ENCODE measurements at places on chromosomes 2 and 18.

DNA sequence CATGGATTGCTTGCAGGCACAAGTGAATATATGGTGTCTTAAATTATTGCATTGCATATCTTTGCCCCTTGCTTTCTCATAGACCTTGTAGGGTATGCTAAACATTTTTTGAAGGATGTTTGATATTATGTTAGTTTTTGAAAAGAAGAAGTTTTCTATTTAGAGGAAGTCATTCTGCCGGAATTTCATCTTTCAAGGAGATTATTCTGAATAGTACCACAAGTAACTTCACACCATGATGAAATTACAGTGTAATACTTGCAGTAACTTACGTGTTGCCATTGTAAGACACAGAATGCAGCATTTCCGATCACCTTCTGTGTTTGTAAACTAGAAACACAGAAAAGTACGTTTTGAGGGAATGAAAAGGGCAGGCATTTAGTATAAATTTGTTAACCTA lies 71.9 kb downstream of the ACVR2A start:
- no peak for DNase-seq

DNA sequence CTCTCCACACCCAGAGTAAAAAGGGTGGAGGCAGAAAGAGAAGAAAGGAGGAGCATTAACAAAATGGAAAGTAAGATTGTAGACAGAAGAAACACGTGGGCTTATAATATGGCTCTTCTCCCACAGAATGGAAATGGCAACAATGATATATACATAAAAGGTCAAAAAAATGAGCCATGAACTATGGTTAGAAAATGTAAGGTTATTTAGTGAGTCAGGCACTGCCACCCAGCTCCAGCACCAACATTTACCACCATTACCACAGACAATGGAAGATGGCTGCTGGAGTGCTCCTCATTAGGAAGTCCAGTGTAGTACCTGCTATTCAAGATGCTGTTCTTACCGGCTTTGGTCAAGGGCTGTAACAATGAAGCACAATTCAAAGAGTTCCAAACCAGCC lies 258.0 kb downstream of the ZEB2 start:
- DNase-seq, result no peak

DNA sequence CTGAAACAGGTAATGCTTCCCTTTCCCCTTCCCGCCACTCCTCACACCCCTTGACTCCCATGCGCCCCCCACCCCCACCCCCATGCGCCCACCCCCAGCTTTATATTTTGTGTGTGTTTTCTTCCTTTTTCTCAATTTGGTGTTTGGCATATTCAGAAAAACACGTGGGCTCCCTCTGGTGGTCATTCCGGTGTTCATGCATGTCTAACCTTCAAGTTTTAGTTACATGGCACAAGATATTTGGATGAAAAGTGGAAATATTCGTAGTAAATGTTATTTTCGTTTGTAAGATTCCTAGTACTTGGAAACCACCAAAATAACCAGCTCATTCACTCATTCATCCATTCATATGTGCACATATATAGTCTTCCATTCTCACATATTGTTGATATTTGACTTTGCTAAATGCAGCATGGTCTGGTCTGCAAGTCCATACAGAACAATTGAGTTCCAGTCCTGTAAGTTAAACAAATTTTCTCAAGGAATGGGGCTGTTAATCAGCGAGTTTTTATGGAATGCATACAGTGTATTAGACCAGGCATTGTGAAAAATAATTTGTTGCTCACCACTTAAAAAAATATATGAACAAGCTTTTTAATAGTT lies 143.6 kb upstream of the MAP3K20 start:
- peak; percentile 17 for DNase-seq

- DNase-seq, result no peak
Observed at GRCh38 chr18:76209597-76209996, 285.4 kb downstream of the ZNF516 start.

GRCh38 chr2:82853299-82853698 lies 1605.8 kb downstream of the SUCLG1 start:
- no peak for DNase-seq

GRCh38 chr18:69326094-69326493 lies 74.6 kb upstream of the DOK6 start:
- DNase-seq, result no peak

GRCh38 chr2:234003972-234004617 lies 46.4 kb upstream of the SPP2 start:
- DNase-seq, result no peak

GRCh38 chr2:7878786-7879482 lies 802.9 kb upstream of the ID2 start:
- no peak for DNase-seq

- no peak for DNase-seq
Observed at GRCh38 chr2:46504685-46505471, 25.5 kb downstream of the TMEM247 start.

DNA sequence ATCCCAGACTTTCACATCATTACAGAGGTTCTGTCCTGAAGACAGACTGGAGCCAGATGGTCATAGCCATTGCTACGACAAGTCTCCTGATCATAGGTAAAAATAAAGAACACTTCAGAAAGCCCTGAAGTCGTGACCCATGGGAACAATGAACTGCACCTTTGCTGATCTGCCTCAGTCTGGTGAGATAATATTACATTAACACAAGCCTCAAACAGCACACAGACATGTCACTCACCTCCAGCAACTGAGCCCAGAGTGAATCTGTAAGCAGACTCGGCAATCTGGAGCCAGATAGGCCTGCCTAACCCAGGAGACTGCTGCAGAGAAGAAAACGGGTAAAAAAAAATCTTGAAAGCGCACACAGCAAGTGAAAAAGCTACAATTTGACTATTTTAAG lies 79.2 kb downstream of the SLC25A12 start:
- DNase-seq, result no peak

DNA sequence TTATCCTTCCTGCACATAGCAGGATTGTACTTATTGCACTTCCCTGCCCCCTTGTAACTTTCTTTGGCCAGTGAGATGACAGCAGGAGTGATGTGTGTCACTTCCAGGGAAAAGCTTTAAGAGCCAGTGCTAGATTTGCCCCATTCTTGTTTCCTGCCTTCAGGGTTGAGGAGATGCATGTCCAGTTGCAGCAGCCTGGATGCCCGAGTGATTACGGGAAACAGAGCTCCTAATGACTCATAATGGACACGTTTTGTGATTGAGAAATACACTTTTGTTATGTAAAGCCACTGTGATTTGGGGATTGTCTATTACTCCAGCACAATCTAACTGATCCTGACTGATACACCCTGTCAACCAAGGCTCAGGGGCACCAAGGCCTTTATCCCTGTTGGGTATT lies 5.0 kb upstream of the TET3 start:
- no peak for DNase-seq

DNA sequence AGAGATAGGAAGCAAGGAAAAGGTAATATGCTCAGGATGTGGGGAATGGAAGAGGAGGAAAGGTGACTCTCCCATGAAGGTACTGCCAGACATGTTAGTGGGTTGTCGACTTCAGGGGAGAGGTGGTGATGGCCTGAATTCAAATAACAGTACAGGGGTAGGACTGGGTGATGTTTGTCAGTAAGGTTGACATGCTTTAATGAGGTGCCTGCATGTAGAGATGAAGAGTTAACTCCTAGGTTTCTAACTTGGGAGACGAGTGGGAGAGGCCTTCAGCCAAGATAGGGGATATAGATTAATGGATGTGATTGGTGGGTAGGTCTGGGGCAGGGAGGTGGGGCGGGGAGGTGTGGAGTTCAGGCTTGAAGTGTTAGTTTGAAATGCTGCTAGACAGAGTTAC lies 2.6 kb downstream of the NAPG start:
- no peak for DNase-seq

DNA sequence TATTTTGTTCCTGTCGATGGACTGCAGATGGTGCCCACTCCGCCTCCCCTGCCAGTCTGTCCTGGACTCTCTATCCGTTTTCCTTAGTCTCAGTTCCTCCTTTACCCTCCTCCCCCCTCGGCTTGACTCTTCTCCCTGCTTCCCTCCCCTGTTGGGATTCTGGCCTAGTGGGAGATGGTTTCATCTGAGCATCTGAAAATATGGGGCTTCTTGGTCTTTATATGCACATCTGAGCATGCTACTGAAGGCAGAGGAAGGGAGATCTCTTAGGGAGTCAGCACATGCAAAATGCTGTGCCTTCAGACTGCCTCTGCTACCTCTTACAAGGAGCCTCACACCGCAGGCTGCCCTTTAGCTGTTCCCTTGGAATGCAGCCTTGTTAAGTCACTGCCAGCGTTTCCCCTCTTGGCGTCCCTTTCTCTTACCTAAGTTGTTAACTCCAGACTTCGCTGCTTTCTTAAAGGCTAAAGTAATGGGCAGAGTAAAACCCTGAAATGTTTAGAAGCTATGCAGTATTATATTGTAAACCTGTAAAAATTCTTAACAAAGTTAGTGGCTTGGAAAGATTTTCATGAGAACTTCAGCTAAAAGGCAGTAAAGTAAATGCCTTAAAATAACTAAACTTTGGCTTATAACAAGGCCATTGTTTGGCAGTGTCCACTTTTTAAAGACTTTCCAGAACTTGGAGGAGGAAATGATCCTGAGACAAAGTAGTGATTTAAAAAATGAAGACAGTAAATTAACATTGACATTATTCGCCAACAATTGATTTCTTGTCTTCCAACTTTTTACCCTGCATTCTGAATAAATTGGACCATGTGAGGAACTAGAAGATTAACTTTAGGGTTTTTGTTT lies 49.8 kb downstream of the LDLRAD4 start:
- no peak for DNase-seq

DNA sequence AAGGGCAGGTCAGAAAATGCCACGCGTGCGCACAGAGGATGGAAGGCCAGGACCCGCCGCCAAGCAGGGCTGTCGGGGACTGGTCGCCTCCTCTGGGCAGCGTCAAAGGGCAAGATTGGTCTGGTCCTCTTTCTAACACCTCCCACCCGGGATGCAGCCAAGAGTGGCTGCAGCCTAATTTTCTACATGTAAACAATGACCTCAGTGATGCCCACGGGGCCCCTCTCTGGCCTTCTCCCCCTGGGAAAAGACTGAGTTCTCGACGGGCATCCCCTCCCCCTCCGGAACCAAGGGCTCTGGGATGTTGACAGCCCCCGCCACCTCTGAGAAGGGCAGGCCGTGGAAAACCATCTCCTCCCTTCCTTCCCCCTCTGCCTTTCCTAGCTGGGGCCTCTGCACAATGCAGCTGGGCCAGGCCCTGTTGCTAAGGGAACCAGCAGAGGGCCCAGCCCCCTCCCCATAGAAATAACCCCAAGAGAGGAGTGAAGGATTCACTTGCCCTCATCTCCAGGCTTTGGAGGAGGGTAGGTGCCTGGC lies 80.0 kb upstream of the ZNF532 start:
- DNase-seq, result no peak

- DNase-seq, result no peak
Observed at GRCh38 chr2:53660886-53661285, 106.7 kb upstream of the CHAC2 start.

- DNase-seq, result no peak
Observed at GRCh38 chr2:116696223-116696622, 1118.3 kb upstream of the DDX18 start.

DNA sequence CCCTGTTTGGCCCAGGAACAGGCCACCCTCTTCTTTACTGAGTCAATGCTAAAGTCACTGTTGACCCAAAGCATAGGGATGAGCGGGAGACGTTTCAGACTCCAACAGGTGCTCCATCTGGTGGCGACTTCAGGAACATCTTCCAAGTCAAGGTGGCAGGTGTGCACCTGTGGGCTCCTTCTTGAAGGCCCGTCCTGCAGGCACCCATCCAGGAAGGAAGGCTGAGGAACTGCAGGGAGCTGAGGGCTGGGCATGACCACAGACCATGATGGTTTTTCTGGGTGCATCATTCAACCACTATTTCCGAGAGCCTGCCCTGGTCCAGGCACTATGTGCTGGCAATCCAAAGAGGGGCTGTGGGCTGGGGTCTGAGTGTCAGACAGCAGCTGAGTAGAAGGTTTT lies 142.8 kb downstream of the NDUFA10 start:
- peak; percentile 11 for DNase-seq

Data from stimulated activated CD8-positive, alpha-beta memory T cell treated with anti-CD3 and anti-CD28 coated beads, Interleukin-2, amount 100 ng/mL, for 1 hour (primary cell).